ENCODE measurements at places on chromosomes 3 and 15. TPM values are rescaled to one million over a fixed set of nuclear protein-coding genes. Genes with fewer than 3 reads are reported as not detected.

The C3orf22 gene
- total RNA-seq = not detected

The GABRG3 gene
- 3.1 TPM for total RNA-seq

DNA sequence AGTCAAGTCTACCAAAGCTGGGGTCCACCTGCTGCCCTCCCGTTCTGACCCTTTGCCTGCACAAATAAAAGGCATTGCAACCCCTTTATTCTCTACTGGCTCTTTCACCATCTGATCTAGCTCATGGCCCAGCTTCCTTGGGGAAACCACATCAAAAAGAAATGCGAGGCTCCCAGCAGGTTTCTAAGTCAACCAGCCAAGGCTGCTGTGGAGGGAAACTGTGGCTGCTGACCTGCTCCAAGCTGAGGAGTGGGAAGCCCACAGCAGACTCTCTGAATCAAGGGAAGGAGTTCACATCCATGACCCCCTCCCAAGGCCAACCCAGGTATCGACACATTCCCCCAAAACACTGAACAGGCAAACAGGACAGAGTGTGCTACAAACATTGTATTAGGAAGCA lies 25.2 kb upstream of the SLCO2A1 start:
- H3K36me3 ChIP-seq = no peaks in the 10 kb centered on the region
- H3K27me3 ChIP-seq = no peaks in the 10 kb centered on the region
- no peak overlapping the region for H3K4me3 ChIP-seq

- H3K4me3 ChIP-seq = no peak overlapping the region
- H3K4me1 ChIP-seq = peaks cover 17% of the 10 kb centered on the region
- no peaks in the 10 kb centered on the region for H3K27me3 ChIP-seq
- no peaks in the 10 kb centered on the region for H3K36me3 ChIP-seq
These were observed 280.2 kb upstream of the STT3B start for GRCh38 chr3:31252216-31253185.

GRCh38 chr3:25532431-25533162 lies 104.5 kb downstream of the RARB start:
- no peak for DNase-seq
- H3K4me3 ChIP-seq = no peak overlapping the region
- H3K36me3 ChIP-seq = peaks cover 60% of the 10 kb centered on the region
- H3K27me3 ChIP-seq = no peaks in the 10 kb centered on the region
- H3K27ac ChIP-seq = peak overlapping the region; percentile 40
- peaks cover 45% of the 10 kb centered on the region for H3K4me1 ChIP-seq

- no peak for DNase-seq
- peaks cover 46% of the 10 kb centered on the region for H3K4me1 ChIP-seq
- no peaks in the 10 kb centered on the region for H3K36me3 ChIP-seq
- H3K27ac ChIP-seq = no peak overlapping the region
These were observed 353.5 kb upstream of the IL12A start for GRCh38 chr3:159635047-159635641.

- H3K4me1 ChIP-seq = peaks cover 39% of the 10 kb centered on the region
- no peak overlapping the region for H3K4me3 ChIP-seq
- H3K27ac ChIP-seq = no peak overlapping the region
- H3K27me3 ChIP-seq = no peaks in the 10 kb centered on the region
These were observed 167.5 kb downstream of the PGPEP1L start for GRCh38 chr15:98840053-98840452.

- peaks cover 22% of the 10 kb centered on the region for H3K4me1 ChIP-seq
- H3K4me3 ChIP-seq = peak overlapping the region; percentile 67
- H3K36me3 ChIP-seq = no peaks in the 10 kb centered on the region
- H3K27ac ChIP-seq = peak overlapping the region; percentile 79
These were observed 16.1 kb upstream of the SEMA4B start for GRCh38 chr15:90184786-90185704.

- peaks cover 14% of the 10 kb centered on the region for H3K4me1 ChIP-seq
- no peaks in the 10 kb centered on the region for H3K36me3 ChIP-seq
- H3K27ac ChIP-seq = no peak overlapping the region
- H3K4me3 ChIP-seq = no peak overlapping the region
These were observed 38.4 kb downstream of the PCOLCE2 start for GRCh38 chr3:142850395-142851023.

DNA sequence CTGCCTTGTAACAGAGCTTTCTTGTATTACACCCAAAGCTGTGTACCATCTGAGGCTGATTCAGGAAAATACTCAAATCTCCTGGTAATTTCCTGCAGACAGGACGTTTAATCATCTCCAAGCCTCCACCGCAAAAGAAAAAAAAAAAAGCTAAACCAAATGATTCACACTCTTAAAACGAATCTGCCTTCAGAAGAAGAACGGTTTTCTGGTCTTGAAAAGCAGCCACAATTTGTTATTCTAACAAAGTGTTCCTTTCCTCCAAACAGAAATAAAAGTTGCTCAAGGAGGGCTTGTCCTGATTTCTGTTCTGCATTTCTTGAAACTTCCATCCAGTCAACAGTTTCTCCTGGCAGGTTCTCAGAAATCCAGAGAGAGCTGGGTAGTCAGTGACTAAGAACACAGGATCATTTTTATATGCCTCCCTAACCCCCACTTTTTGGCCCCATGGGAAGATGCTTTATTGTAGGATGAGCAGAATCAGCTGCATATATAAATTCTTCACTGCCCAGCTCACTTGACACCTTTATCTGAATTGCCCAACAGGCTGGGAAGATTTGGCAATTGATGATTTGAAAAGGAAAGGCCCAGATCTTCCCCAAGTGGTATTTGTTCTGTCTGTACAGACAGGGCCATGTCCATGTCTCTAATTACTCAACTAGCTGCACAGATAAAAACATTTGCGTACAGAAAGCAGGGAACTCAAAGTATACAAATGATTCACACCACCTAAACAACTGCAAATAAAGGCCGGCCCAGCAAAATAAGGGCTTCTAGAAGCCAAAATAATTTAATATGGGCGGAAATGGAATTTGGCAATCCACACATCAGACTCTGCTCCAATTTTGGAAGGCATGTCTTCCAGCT lies 41.0 kb upstream of the PRICKLE2 start:
- H3K36me3 ChIP-seq = peaks cover 6% of the 10 kb centered on the region
- H3K4me1 ChIP-seq = peaks cover 55% of the 10 kb centered on the region
- peak overlapping the region; percentile 92 for H3K27ac ChIP-seq
- peak overlapping the region; percentile 79 for H3K4me3 ChIP-seq
- DNase-seq = no peak

- peak overlapping the region; percentile 25 for H3K27ac ChIP-seq
- no peak overlapping the region for H3K4me3 ChIP-seq
- peaks cover 18% of the 10 kb centered on the region for H3K4me1 ChIP-seq
- no peaks in the 10 kb centered on the region for H3K36me3 ChIP-seq
- DNase-seq = no peak
These were observed 61.8 kb downstream of the SLC9A9 start for GRCh38 chr3:143786219-143787191.

- no peak for DNase-seq
- H3K4me1 ChIP-seq = peaks cover 28% of the 10 kb centered on the region
- H3K36me3 ChIP-seq = no peaks in the 10 kb centered on the region
- no peaks in the 10 kb centered on the region for H3K27me3 ChIP-seq
- peak overlapping the region; percentile 11 for H3K27ac ChIP-seq
- H3K4me3 ChIP-seq = no peak overlapping the region
These were observed 646.6 kb downstream of the NTRK3 start for GRCh38 chr15:87609894-87610293.

DNA sequence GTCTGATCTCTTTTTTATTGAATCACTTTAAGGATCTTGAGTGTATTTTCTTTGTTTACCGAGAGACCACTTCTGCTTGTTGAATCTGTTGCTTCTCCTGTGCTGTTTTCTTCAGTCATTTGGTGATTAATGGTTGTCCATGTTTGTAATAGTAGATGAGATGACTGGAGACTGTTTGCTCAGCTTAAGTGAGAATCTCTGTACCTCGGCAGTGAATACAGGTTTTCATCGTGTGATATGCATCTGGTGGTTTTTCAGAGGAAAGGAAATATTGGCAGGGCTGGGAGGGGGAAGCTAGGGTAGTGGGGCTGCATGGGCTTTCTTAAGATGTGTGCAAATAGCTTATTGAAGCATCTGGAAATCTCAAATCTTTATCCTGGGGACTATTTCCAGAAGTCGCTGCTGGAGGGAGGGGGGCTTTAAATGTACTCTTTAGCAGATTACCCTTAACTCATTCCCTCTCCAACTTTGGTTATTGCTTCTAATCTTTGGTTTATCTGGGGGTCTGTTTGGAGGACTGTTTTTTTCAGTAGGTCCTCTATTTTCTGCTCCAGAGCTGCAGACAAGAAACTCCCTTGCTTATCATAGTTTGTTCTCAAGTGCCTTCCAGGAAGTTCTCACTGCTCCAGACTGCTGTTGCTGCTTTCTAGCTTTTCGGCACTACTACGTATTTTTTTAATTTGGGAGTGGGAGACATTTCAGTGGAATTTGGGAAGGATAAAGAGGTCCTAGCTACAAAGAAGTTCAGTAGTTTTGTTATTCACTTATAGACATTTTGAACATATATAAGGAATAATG lies 19.4 kb downstream of the CMTM8 start:
- no peak for DNase-seq
- H3K36me3 ChIP-seq = peaks cover 16% of the 10 kb centered on the region
- H3K4me1 ChIP-seq = no peaks in the 10 kb centered on the region
- H3K27ac ChIP-seq = no peak overlapping the region

Measured in mesothelial cell of epicardium (in vitro differentiated cells).